Mammary epithelial cell (primary cell): ENCODE measurements at places on chromosomes 7 and 10.

DNA sequence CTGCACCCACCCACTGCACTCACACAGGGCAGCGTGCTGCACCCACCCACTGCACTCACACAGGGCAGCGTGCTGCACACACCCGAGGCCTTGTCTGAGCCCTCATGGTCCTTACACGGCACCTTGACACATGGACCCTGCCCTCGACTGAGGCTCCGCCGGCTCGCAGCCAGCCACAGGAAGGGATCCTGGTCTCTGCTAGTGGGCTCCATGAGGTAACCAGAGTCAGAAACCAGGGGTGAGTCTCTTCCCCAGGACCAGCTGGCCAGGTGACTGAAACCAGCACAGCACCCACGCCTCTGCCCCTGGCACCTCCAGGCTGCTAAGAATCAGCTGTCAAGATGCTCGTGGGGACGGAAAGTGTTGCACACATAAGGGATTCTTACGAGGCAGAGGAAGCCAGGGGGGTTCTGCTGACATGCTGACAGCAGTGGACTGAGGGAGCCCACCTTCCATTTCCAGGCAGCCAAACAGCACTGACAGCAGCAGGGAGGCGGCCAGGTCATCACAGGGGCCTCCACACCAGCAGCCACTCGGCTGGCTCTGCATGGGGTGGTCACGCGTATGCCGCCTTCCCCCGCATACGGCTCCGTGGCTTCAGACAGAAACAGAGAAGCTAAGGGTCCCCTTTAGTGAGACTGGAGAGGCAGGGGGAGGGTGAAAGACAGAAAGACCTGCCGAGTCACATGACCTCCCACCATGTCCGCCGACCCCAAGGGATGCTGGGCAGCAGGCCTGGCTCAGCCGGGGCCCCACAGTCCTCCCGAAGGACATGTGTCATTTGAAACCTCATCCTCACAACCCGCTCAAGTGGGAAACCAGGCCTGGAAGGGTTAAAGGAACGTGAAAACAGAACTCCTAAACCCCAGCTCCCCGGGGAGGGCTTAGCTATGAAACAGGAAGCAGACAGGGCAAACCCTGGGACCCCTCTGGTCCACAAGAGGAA, 34.2 kb downstream of the GPER1 start:
- no peak for DNase-seq

GRCh38 chr10:130491693-130492050, 355.5 kb downstream of the GLRX3 start:
- no peak for DNase-seq

DNA sequence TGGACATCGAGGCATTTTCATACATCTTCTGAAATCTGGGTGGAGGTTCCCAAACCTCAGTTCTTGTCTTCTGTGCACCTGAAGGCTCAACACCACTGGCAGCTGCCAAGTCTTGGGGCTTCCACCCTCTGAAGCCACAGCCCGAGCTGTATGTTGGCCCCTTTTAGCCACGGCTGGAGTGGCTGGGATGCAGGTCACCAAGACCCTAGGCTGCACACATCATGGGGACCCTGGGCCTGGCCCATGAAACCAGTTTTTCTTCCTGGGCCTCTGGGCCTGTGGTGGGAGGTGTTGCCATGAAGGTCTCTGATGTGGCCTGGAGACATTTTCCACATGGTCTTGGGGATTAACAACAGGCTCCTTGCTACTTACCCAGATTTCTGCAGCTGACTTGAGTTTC, 62.1 kb downstream of the INPP5A start:
- no peak for DNase-seq

- DNase-seq = peak; percentile 58
These were observed 11.5 kb downstream of the SGPL1 start for GRCh38 chr10:70827086-70827757.

DNA sequence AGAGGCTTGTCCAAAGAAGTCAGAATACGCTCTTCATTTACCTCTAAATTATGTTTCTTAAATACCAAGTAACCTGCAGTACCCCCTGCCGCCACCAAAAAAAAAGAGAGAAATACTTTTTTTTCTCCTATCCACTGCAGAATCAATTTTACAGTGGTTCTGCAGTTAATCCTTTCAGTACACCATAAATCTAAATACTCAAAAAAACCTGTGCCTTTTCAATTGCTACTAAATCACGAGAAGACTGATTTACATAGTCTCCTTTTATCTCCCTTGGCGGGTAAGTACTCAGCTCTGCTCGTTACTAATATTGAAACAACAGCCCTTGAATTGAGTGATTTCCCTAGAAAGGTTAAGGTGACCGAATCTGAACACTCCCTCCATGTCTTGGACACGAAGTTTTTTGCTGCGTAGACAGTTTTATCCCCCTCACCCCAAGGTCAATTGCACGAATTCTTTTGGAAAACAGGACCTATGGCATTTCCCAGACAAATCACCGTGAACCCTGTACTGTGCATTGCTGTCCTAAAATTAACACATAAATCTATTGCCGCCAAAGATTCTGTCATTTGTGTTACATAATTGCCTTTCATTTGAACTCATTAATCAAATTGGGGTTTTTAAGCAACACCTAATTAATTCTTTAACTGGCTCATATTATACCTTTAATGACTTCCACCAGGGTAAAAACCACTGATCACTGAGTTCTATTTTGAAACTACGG, 512 bp upstream of the VIM start:
- DNase-seq = no peak

- no peak for DNase-seq
These were observed 41.0 kb upstream of the SLC29A3 start for GRCh38 chr10:71277914-71278665.

GRCh38 chr10:58851606-58852005, 324.8 kb upstream of the PHYHIPL start:
- peak; percentile 18 for DNase-seq

GRCh38 chr10:91354166-91355075, 55.7 kb upstream of the HECTD2 start:
- no peak for DNase-seq

DNA sequence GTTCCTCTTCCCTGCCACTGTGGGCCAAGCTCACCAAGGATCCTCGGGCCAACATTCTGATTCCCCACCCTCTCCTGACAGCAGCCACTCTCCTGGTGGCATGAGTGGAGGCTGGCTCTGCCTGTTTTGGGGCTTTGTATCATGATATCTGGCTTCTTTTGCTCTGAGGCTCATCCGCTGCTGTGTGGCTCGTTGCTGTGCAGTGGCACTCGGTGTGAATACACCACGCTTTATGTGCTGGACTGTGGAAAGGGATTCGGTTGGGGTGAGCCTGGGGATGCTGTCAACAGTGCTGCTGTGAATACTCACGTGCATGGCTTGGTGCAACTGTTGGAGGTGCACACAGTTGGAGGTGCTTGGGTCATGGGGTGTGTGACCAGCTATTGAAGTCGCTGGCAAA, 208.5 kb downstream of the COBL start:
- no peak for DNase-seq

GRCh38 chr10:75506930-75507329, 75.5 kb downstream of the LRMDA start:
- DNase-seq = no peak

DNA sequence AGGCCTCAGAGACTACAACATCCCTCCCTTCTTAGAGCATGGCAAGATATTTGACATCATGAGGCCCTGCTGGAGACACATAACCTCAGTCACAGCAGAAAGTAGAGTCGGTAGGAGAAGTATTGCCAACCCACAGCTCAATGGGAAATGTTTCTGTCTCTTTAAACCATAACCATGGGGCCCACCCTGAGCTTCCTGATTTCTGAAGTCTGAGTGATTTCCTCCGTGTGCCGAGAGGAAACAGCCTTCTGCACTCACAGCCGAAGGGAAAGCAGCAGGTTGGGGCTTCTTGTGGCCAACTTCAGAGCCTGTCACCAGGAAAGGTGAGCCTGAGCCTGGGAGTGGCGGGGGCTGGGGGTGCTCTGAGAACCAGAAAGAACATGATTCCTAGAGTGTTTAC, at the start of gene GIMAP1:
GIMAP1 (plus strand) TSS at position 246 of the 400 bp plus-strand sequence. CDS start 2,435 bp downstream, outside the sequence.
- DNase-seq = no peak

DNA sequence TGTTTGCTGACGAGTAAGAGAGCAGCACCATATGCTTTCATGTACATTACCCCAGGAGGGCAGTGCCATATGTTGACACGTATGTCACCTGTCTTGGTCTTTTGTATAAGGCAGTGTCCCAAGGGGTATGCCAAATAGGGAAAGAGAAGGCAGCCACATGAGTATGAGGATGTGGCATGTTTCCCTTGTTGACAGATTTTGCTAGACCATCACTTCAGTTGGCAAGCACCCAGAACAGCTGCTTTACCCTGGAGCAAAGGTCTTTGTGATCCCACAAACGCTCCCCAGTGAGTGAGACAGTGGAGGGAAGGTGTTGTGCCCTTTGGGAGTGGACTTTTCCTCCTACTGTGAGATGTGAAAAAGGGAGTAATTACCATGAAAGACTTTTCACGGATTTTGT, 350.1 kb downstream of the ETV1 start:
- DNase-seq = no peak

DNA sequence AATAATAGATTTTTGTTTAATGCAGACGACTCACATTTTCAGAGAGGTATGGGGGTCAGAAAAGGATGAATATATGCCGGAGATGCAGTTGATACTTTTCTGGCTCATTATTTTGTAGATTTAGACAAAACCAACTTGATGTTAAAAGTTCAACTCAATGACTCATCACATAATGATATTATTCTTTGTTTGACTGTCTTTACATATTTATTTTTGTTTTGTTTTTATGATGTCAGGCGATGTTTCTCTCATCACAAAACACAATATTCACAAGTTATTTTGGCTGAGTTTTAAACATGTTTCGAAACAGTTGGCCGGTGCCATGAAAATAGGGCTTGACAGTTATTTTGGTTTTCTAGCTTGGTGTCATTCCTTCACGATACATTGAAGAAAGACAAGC, 1.3 kb downstream of the GJD4 start:
- no peak for DNase-seq

- DNase-seq = no peak
These were observed 50.6 kb downstream of the PRPF18 start for GRCh38 chr10:13637303-13637856.

GRCh38 chr7:92641921-92642511, 51.8 kb upstream of the FAM133B start:
- DNase-seq = peak; percentile 89

DNA sequence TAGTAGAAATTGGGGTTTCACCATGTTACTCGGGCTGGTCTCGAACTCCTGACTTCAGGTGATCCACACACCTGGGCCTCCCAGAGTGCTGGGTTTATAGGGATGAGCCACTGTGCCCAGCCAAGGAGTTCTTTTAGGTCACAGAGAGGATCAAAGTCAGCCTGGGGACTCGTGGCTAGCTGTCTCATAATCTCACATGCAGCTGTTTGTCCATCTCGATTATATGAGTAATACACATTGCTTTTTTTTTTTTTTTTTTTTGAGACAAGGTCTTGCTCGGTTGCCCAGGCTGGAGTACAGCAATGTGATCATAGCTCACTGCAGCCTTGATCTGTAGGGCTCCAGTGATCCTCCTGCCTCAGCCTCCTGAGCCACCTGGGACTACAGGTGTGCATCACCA, 2.2 kb downstream of the IFT22 start:
- no peak for DNase-seq

GRCh38 chr10:76229341-76229740, 797.9 kb downstream of the LRMDA start:
- DNase-seq = no peak

GRCh38 chr7:157612009-157612663, 275.3 kb downstream of the DNAJB6 start:
- no peak for DNase-seq

GRCh38 chr7:116706668-116707126, 34.7 kb downstream of the MET start:
- DNase-seq = peak; percentile 74

DNA sequence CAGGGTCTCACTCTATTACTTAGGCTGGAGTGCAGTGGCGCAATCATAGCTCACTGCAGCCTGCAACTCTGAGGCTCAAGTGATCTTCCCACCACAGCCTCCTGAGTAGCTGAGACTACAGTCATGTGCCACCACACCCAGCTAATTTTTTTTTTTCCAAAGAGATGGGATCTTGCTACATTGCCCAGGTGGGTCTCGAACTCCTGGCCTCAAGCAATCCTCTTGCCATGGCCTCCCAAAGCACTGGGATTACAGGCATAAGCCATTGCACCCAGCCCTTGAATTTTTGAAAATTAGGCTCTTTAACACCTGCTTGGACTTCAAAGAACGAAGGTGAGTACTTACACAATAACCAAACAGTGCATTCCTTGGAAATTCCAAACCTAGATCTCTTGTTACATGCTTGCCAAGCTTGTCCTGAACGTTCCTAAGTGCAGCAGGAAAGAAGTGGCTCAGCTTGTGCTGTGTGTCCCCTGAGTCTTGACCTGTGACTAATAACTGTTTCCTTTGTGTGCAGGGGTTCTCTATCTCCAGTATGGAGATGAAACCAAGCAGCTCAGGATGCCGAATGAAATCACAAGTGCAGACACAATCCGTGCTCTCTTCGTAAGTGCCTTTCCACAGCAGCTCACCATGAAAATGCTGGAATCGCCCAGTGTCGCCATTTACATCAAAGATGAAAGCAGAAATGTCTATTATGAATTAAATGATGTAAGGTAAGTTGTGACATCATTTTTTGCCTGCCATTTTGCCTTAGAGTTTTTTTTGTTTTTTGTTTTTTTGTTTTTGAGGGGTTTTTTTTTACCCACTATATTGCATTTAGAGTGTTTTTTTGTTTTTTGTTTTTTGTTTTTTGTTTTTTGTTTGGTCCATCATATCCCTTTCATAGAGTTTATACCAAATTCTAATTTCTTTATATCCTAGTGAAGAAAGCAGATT, 223.8 kb downstream of the KIAA1217 start:
- peak; percentile 70 for DNase-seq

GRCh38 chr7:131124001-131124629, 203.6 kb upstream of the MKLN1 start:
- DNase-seq = no peak

DNA sequence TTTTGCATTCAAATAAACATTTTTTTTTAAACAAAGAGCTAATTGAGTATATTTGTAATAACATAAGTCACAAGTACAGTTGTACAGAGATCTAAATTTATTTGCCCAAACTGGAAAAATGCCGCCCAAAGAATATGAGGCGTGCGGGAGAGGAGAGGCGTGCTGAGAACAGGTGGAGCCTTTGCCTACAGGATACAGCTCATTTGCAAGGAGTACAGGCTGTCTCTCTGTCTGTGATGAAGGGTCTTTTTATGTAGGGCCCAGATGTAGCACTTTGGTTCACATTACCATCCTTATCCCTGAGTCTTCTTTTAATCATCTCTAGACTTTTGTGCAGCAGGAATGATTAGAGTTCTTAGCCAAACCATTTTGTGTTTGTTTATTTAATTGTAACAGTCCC, 58.2 kb downstream of the POU6F2 start:
- DNase-seq = no peak

DNA sequence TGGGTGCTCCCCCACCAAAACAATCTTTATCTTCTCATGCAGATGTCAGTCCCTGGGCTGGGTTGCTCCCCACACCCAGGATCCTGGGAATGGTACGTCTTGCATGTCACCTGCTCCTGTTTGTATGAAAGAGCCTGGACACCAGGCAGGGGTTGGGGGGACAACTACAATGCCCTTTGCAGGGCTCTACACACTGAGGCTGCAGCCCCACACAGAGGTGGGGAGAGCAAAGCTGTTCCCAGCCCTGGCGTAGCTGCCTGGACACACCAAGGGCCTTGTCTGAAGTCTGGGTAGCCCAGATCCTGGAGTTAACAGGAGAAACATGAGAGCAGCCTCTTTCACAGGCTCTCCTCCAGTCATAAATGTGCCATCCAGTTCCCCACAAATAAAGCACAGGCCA, 61.2 kb upstream of the TMEM72 start:
- DNase-seq = no peak

- DNase-seq = no peak
These were observed 15.6 kb downstream of the ACSM6 start for GRCh38 chr10:95209509-95210127.

GRCh38 chr7:127413326-127413725, 20.8 kb upstream of the ZNF800 start:
- no peak for DNase-seq

GRCh38 chr10:109698086-109698485, 225.2 kb downstream of the XPNPEP1 start:
- no peak for DNase-seq
